Stimulated activated CD4-positive, alpha-beta T cell treated with anti-CD3 and anti-CD28 coated beads, Interleukin-1b, Interleukin-23, amount 100 ng/mL, for 1 hour (primary cell): ENCODE measurements at places on chromosomes 2 and 18.

- DNase-seq: no peak
These were observed 43.7 kb downstream of the POU3F3 start for GRCh38 chr2:104897515-104898184.

DNA sequence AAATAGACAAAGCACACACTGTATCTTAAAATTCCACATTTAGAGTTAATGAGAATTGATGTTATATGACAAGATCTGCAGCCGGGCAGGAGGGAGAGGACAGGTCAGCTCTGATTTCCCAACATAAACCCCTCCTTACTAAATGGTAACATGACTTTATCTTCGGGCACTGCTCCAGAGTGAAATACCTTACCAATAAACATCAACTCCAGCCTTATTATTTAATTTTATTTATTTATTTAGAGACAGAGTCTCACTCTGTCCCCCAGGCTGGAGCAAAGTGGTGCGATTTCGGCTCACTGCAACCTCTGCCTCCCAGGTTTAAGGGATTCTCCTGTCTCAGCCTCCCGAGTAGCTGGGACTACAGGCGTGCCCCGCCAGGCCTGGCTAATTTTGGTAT is 1.7 kb downstream of the CYB5A start:
- no peak for DNase-seq

GRCh38 chr2:240494194-240494793 is 58.8 kb downstream of the GPC1 start:
- no peak for DNase-seq

GRCh38 chr18:35246831-35247230 is 6.0 kb downstream of the ZNF397 start:
- no peak for DNase-seq

DNA sequence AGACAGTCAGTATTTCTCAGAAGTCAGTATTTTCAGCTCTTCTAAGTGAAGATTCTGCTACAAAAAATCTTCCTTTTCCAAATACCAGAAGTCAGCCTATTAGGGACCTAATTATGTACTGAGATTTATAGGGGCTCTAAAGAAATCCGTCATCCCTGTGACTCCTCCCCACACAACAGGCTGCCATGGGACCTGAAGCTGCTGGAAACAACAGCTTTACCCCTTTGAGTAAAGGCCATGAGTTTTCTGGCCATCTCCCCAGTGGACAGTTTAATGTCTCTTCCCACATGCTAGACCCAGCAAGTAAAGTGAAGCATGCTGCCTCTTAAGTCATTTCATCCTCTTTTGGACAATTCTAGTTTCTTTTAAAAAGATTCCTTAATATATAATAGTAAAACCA is 255.7 kb upstream of the ACVR2A start:
- no peak for DNase-seq

- DNase-seq: no peak
These were observed 18.6 kb upstream of the ONECUT2 start for GRCh38 chr18:57416542-57416941.

DNA sequence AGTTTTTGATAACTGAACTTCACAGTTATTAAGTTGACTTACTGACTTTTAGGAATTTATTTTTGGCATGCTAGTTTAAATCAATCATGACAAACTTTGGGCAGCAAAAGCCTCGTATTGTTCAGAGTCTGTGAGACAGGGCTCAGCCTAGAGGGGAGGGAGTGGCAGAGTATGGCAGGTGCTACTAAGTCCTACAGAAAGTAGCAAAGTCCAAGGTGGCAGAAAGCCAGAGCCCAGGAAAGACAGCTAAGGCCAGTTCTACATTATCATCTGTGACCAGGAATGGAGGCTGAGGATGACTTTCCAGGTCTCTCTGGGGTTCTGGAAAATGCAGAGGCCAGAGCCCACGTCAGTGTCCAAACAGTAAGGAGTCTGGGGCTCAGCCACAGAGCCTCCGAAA is 34.2 kb downstream of the CHST10 start:
- no peak for DNase-seq

DNA sequence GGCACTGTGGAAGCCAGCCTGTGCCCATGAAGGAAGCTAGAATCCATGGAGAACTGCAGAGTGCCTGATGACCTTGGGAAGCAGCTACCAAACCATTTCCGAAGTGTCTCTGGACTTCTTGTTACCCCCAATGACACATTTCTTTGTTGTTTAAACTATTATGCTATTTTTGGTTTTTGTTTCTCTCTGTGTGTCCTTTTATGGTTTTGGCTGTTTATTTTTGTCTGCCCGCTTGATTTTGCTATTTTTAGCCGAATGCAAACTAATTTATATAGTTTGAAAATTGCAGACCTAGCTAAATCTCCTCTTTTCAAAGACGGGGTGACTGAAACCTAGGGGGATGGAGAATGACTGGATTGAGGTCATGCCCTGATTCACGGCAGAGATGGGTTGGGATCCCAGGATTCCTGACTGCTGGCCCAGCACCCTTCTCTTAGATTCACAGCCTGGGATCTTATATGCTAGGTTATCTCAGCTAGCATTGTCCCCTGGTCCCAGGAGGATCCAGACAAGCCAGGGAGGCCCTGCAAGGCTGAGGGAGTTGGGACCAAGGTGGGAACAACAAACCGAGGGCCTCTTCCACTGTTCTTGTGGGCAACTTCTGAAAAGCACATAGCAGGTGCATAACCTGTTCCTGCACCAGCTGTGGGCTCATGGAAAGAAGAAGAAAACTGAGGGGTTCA is 116.3 kb upstream of the HAAO start:
- no peak for DNase-seq

- no peak for DNase-seq
These were observed 725.2 kb downstream of the TSN start for GRCh38 chr2:122480501-122481243.

- no peak for DNase-seq
These were observed 277.0 kb upstream of the ZEB2 start for GRCh38 chr2:144796936-144797335.

DNA sequence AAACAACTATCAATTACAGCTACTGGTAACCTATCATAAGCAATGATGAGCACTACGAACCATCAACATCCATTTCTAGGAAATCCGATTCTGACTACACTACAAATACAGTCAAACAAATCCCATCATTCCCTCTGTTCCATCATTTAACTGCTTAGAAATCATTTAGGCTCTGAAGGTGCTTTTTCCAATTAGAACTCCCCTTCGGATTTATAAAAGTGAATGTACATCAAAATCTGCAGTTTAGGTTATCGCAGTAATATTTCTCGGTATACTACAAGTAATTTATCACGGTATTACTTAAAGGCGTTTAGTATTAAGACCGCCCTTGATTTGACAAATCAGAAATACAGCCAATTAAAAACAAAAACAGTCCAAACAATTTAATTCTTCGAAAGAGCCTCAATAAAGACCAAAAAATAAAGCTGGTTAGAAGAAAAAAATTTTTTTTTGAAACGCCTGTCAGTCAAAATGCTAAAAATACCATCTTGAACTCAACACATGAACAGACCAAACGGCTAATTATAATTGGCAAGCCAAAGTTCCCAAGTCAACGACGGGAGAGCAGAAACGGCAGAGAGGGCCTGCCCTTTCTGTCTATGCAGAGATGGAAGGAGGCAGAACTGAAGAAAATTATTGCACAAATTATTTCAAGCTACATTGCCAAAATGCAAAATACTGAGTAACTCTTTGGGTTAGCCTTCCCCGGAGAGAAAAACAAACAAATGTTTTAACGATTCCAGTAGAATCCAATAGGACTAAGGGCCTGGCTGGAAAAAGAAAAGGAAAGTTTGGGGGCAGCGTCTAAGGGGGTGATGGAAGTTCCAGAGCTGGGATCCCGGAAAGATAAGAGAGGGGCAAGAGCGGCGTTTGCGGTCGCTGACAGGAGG is 1.2 kb downstream of the VPS54 start:
- no peak for DNase-seq

DNA sequence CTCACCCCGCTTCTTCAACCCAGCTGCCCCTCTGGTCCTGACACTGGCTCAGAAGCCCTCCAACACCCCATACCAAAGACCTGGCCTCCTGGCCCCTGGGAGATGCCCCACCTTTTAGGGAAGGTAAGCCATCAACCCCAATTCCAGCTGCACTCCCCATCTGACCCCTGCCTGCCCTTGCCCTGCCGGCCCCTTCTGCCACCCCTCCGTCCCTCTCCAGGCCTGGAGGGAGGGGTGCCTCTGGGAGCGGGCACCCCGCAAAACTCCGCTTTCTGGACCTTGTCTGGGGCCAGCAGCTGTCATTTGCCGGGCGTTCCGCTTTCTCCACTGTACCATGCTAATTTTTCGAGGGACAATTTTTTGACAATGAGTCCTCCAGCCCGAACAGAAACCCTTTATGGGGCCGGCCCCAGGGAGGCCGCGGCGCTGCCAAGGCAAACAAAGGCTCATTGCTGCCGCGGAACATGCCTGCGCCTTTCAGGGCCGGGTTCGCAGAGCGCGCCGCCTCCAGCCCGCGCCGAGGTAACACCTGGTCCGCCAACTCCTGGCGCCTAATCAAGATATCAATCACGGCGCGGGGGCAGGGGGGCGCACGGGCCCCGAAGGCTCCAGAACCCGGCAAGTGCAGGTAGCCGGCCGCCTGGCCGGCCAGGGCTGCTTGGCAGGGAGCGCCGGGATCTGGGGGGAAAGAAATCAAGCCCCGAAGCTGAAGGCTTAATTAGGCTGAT is 96.0 kb downstream of the INHBB start:
- no peak for DNase-seq

GRCh38 chr2:223969856-223970255 is 12.6 kb downstream of the MRPL44 start:
- DNase-seq: no peak

DNA sequence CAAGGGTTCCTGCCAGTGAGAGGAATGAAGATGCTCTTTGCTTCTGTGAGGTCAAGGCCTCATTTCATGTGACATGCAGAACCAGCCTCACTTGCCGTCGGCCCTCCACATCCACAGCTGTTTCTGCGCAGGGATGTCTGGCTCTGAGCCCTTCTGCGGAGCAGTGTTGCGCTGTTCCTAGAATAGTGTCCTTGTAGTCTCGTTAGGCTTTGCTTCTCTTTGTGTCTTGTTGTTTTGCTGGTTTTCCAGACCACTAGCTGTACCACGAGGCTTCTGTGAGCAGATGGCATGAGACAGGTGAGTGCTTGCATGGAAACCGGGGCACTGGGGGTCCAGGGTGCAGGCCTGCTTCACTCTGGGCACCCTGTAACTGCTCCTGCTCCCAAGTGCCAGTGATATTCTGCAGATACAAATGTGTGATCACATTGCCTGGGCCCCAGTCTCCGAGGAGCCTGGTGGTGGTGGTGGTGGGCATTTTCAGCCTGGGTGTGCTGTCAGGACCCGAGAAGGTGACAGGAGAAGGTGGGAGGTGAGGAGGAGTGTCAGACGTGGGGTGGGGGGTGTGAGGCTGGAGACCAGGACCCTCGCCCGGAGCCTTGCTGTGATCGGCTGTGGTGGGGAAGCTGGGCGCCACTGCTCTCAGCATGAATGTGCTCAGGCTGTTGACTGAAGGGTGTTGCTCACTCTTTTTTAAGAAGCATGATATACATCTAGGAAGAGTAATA is 34.3 kb downstream of the LDLRAD4 start:
- DNase-seq: no peak

- DNase-seq: no peak
These were observed 9.2 kb downstream of the GALNT13 start for GRCh38 chr2:153880926-153881325.

DNA sequence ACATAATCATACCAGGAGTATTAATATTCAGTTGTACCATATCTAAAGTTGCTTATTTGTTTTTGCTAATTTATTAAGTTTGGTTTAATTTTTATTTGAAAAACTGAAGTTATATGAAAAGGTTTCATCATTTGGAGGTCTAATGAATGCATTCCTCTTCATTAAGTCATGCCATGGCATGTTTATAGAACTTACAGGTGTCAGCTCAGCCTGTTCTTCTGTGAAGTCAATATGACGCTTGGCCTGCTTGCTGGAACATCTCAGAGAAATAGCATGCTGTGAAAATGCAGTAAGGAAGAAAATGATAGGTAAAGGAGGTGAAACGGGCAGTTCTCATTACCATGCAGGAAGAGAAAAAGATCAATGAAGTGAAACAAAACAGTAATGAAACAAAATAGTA is 58.2 kb downstream of the RAPH1 start:
- DNase-seq: no peak
